ENCODE measurements at places on chromosomes 2 and 18.

DNA sequence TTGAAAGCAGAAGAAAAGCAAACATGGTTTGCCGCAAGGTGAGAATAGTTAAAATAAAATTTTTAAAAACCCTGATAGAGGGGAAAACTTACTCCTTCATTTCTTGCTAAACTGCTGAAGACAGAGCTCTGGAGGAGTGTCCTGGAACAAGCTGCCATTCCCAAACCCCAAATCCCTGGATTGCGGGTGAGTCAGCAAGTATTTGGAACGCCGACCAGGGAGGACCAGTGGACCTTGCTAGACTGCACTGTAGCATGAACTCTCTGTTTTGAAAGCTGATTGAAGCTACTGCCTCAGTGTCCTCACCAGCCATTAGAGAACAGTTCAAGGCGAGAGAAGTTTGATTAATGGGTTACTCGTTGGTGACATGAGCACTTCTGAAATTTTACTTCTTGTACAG is 99.4 kb upstream of the RASGRP3 start:
- no peak for DNase-seq

- DNase-seq, result no peak
These were observed 190.8 kb downstream of the SEPTIN10 start for GRCh38 chr2:109422758-109423500.

DNA sequence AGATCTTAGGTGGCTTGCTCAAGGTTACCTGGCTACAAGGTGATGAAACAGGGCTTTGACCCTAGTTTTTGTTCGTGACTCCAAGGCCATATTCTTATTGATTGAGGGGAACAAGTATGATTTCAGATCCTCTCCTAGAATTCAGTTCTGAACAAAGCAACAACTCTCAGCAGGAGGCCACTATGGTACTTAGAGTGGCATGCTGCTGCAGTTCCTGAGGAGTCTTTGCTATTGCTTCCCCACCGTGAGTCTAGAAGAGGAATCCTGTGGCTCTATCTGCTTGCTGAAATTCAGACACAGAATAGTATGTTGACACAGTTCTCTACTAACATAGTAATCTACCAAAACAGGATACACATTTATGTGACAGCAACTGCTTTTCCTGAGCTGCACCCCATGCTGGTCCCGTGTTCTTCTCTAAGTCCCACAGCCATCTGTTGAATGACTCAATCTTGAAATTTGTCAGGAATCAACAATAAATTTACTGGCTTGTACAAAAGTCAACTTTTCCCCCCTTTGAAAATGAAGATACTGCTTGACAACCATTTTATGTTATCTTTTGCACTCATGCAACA is 4.1 kb downstream of the TGFBRAP1 start:
- no peak for DNase-seq

DNA sequence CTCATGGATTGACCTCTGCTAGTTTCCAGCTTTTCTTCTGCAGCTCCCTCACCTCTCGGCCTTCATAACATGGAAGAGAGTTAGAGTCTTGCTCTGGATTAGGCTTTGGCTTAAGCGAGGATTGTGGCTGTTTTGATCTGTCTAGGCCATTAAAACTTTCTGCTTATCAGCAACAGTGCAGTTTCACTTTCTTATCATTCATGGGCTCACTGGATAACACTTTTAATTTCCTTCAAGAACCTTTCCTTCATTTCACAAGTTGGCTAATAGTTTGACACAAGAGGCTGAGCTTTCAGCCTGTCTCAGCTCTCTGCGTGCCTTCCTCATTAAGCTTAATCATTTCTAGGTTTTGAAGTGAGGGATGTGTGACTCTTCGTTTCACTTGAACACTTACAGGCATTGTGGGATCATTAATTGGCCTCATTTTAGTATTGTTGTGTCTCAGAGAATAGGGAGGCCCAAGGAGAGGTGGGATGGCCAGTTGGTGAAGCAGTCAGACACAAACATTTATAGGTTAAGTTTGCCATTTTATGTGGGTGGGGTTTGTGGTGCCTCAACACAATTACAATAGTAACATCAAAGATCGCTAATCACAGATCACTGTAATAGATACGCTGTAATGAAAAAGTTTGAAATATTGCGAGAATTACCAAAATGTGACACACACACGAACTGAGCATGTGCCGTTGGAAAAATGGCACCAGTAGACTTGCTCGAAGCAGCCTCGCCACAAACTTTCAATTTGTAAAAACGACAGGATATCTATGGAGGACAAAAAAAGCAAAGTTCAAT is 129.3 kb downstream of the ZNF236 start:
- no peak for DNase-seq
